ENCODE measurements at places on chromosomes 5 and 9.

GRCh38 chr9:27880635-27881034, 307.4 kb upstream of the C9orf72 start:
- DNase-seq = no peak

DNA sequence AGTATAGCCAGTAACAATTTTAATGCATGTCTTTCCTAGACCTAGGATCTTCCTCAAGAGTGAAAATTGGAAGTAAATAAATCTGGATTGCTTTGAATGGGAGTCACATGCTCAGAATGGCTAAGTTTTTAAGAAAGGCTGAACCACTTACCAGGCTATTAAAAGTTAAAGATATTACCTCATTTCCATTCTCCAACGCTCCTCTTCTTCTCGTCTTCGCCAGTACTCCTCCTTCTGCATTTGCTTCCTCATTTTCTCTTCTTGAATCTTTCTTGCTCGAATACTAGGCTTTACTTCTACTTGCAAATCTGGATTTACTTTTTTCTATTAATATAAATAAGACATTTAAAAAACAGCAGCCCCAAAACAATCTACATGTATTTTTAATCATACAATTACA, 49.6 kb downstream of the ZFR start:
- no peak for DNase-seq

DNA sequence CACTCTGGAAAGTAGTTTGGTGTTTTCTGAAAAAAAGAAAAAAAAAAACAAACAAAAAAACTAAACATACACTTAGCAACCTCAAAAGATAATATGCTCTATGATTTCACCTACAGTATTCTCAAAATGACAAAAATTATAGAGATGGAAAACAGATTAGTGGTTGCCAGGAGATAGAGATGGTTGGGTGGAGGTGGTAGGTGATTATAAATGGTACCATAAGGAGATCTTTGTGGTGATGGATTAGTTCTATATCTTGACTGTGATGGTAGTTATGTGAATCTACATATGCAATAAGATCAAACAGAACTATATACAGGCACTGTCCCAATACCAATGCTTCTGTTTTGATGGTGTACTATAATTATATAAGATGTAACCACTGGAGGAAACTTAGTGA, 32.0 kb downstream of the PTBP3 start:
- DNase-seq = no peak

DNA sequence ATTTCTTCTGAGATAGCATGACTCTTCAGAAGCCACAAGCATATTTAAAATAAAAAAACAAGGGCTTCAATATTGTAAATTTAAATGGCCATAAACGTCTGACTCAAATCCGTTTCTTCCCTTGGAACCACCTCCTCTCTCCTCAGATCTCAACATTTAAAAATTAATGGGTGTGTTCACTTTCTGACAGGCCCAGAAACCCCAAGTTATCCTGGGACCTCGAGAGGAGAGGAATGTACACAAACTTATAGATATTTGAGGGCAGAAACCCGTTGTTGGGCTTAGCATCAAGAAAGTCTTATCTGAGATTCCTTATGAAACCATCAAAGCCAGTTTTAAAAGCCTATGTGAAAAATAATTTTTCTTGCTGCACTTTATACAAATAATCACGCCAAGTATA, 29.2 kb downstream of the MLLT3 start:
- no peak for DNase-seq

GRCh38 chr9:17802249-17802857, 223.5 kb downstream of the SH3GL2 start:
- no peak for DNase-seq

DNA sequence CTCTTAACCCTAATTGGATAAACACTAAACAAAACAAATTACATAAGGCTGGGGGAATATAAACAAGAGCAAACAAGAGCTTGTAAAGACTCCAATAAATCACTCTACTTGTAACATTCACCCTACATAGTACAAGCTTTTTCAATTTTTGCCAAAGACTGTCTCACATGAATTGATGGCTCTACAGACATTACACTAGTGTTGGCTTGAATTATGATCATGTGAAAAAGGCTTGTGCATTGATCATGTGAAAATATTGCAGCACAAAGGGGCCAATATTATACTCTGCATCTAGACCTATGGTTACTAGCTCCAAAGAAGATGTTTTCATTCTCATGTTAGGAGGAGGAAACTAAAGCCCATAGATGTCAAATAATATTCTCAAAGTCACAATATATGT, 212.6 kb downstream of the MCTP1 start:
- DNase-seq = no peak

GRCh38 chr9:22383718-22384117, 62.9 kb upstream of the DMRTA1 start:
- DNase-seq = no peak

DNA sequence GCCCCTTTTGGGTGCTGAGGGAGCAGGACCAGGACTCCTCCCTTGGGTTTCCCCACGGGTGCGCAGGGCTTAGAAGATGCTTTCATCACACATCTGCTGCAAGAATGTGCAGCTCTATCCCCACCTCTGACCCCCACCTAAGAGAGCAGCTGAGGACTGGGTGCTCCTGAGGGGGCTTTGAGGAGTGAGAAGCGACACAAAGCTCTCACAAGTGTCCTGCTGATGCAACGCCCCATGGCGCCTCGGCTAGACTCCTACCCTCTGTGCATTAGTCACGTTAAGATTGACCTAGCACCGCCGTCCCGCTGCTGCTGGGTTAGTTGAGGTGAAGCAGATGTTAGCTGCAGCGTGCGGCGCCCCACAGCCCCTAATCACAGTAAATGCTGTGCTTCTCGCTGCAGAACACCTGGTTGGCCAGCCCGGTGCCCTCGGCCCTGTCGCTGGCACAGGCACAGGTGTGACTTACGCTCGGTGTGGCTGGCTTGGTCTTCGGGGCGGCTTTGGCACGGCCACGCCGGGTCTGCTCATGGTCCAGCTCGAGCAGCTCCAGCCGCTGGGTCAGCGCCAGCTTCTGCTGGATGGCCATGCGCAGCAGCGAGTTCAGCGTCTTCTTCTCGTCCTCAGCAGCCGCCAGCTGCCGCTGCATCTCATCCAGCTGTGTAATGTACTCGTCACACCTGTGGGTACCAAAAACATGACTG, 45.0 kb upstream of the IPPK start:
- peak; percentile 86 for DNase-seq

GRCh38 chr5:38329132-38329715, 70.9 kb downstream of the EGFLAM start:
- DNase-seq = no peak

DNA sequence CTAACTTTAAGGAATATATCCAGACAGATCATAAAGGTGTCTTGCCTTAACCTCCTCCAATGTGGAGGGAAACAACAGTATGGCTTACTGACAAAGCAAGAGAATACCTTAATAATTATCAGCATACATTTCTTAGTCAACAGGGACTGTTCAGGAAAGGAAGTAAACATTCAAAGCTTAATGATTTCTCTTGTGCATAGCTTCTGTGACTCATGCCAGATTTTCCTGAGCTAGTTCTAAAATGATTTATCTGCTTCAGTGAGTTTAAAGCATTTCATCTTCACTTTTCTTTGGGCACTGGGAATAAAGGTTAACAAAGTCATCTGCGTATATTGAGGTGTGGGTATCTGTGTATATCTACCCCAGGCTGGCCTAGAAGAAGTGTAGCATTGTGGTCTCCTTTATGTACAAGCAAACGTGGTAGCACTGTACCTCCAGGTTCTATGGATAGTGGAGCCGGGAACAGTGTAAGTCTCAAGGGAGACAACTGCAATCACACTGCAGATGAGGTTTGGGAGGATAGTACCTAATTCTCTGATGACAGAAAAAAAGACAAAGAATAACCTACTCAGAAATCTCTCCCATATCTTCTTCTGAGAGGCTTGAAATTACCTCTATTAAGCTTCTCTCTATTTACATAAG, 284.1 kb downstream of the HCN1 start:
- DNase-seq = no peak

DNA sequence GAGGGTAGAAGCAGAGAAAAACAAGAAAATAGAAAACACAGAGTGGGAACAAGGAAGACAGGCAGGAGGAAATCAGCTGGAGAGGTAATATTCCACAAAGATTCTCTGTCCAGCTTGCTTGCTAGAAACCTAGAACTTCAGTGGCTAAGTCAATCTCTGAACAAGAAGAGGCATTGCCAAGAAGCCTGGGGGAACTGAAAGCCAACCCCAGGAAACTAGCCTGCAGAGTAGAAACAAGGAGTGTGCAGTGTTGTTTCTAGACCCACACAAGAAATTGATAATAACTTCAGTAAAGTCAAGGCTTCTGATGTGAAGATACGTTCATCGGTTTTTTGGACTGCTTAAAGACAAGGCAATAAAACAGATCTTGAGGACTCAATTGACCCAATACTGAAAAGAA, 234.5 kb upstream of the MAP3K1 start:
- no peak for DNase-seq

- DNase-seq = no peak
These were observed 138.7 kb downstream of the AUH start for GRCh38 chr9:91223000-91223399.

DNA sequence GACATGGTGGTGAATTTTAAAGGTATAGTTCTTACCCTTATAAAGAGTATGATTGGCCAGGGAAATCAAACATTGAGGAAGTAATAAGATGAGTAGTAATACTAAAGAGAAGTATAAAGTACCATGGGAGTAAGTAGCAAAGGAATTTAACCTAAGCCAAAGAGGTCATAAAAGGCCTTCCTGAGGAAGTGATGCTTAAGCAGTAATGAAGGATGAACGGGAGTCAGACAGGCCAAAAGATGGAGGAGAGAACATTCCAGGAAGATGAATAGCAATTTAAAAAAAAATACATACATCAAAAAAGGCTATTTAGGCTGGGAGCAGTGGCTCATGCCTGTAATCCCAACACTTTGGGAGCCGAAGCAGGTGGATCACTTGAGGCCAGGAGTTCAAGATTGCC, 29.0 kb downstream of the KLHL3 start:
- no peak for DNase-seq

- no peak for DNase-seq
These were observed 47.4 kb upstream of the TENT2 start for GRCh38 chr5:79564798-79565279.

- DNase-seq = no peak
These were observed 114.5 kb downstream of the RPS23 start for GRCh38 chr5:82163452-82164175.

GRCh38 chr9:23431459-23431858, 394.6 kb downstream of the ELAVL2 start:
- DNase-seq = no peak

DNA sequence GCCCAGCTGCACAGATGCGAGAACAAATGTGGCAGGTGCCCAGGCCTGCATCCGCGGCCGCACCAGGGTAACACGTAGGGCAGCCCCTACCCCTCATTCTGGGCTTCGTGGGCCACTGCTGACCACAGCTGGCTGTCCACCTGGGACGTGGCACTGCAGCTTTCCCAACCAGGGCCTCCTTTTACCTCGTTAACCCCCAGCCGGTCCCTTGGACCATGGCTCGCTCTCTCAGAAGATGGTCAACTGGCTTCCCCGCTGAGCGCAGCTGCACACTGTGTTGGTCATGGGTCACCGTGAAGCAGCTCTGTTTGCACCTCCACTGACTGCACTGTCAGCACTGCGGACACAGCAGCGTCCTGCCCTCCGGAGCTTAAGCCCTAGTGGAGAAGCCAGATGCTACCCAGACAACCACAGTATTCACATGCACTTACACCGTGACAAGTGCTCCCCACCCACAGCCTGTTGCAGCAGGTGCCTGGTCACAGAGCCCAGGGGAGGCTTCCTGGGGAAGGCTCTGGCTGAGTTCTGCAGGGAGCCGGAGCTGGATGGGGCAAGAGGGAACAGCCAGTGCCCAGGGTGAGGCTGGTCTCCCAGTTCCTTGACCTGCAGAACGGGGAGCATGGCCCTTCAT, 10.5 kb upstream of the PLEKHG4B start:
- DNase-seq = no peak

DNA sequence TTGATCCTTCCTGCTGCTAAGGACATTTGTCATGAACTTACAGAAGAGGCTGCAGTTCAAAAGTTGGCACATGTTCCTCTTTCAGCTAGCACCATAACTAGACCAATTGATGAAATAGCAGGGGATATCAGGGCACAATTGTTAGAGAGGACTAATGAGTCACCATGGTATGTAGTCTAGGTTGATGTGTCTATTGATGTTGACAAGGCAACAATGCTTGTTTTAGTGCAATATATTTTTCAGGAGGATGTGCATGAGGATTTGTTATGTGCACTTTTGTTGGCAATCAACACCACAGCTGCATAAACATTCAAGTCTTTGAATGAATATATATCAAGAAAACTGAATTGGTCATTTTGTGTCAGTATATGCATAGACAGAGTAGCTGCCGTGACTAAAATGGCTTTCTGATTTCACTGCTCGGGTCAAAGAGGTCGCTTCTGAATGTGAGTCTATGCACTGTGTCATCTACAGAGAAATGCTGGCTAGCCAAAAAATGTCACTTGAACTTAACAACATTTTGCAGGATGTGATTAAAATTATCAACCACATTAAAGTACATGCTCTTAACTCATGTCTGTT, 68.0 kb downstream of the FGF10 start:
- DNase-seq = no peak

- no peak for DNase-seq
These were observed 278.0 kb downstream of the CETN3 start for GRCh38 chr5:90131383-90132133.

DNA sequence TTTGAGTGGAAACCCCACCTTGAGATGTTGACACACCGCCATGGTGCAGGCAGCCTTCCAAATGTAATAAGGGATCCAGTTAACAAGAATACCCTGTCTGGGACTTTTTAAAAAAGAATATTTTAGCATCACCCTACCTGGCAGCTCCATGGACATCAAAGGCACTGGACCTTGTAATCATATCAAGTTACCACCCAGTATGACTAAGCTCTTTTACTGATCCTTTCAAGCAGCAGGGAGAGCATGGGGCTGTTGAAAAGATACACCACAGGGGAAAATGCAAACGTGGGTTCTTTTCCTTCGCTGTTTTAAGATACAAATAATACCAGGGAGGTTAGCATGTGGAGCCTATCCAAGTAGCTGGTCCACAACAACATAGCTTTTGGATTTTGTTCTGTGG, 211.2 kb downstream of the SAXO1 start:
- DNase-seq = no peak

- DNase-seq = no peak
These were observed 189.6 kb downstream of the DOCK8 start for GRCh38 chr9:404234-404633.

GRCh38 chr5:132483101-132483500, 7.5 kb downstream of the IRF1 start:
- no peak for DNase-seq

- DNase-seq = no peak
These were observed 165.0 kb upstream of the ZNF462 start for GRCh38 chr9:106697750-106698502.

- no peak for DNase-seq
These were observed 128.1 kb upstream of the RPS23 start for GRCh38 chr5:82406205-82406773.

GRCh38 chr5:180636403-180637075, 12.9 kb downstream of the FLT4 start:
- DNase-seq = no peak

- no peak for DNase-seq
These were observed 422.7 kb upstream of the PIK3R1 start for GRCh38 chr5:67792891-67793290.

DNA sequence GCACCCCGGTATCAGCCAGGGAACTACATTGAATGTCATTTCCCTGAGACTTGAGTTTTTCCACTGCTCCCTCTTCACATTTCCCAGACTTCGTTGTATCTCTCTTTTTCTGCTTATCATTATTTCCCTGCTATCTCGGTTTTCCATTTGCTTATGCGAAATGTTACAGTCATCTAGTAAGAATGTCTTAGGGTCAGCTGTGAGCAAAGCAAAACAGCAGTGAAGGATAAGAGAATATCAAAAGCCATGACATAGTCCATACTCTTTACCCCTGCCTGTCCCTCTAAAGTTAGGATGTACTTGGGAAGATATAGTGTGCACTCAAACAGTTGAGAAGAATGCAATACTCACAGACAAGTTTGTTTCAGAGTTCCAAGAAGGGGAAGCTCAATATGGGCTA, 88.7 kb downstream of the ITGA1 start:
- DNase-seq = no peak

Data from vagina (tissue), 2 donors.